Nephron progenitor cell (in vitro differentiated cells): ENCODE measurements at places on chromosomes 6 and 20.

DNA sequence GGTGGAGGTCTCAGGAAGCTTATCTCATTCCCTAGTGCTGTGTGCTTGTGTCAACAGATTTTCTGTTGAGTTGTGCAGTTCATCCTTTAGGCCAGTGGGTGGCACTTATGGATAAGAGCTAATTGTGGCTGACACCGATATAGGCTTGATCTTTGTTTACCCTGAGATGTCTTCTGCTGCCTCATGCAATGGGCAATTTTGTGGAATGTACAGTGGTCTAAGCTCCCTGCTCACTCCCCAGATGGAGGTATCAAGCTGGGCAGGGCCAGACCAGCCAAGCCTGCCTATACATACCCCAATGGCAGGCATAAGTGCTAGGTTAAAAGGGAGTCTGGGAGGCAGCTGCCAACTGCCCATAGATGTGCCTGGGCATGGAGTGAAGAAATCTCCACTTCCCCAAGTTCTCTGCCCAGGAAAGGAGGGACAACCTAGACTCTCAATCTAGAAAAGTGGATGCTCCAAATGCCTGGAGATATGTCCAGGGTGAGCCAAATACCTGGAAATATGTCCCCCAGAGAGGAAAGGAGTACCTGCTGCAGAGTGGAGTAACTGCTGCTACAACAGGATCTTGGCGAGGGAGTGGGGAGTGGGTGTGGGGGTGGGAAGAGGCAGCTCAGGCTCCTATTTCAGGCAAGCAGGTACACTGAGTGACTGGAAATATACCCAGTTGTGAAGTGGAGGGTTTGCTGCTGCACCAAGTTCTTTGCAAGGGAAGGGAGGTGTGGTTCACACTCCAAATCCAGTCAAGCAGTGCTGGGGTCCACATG lies 53.2 kb upstream of the ARG1 start:
- DNase-seq = peak; percentile 25

- no peak for DNase-seq
These were observed 6.1 kb upstream of the ZNF831 start for GRCh38 chr20:59157531-59157930.

DNA sequence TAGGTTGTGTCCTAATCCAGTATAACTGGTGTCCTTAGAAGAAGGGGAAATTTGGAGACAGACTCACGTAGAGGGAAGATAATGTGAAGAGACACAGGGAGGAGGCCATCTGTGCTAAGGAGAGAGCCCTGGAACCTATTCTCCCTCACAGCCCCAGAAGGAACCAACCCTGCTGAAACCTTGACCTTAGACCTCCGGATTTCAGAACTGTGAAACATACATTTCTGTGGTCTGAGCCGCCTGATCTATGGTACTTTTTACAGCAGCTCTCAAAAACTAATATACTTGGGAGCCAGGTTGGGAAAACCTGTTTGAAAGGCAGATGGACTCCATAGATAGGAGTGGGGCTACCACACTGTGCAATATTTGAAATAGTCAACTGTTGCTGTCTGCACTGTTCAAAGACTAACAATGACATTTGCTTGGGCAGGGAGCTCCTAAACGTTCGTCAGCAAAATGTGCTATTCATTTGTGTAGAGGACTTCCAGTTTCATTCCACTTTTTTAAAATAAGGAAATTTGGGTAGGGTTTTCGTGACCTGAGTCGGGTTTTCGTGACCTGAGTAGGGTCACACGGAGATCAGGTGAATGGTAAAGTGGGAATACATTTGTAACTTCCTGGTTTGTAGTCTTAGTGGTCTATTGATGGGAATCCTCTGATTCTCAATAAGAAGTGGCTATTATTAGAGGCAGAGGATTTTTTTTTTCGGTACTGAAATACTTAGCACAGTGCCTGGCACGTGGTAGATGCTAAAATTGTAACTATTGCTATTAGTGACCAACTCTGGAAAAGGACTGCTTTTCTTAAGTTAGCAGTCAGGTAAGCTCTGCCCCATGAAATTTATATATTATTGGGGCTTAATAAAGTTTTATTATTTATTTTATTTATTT lies 11.4 kb downstream of the TAGAP start:
- no peak for DNase-seq

DNA sequence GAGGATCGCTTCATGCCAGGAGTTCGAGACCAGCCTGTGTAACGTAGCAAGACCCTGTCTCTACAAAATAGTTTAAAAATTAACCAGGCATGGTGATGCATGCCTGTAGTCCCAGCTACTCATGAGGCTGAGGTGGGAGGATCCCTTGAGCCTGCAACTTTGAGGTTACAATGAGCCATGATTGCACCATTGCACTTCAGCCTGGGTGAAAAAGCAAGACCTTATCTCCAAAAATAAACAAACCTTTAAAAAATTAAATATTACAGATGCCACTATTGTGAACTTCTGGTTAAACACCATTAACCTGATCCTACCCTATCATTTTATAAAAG lies 116.8 kb downstream of the ARHGAP18 start:
- no peak for DNase-seq

DNA sequence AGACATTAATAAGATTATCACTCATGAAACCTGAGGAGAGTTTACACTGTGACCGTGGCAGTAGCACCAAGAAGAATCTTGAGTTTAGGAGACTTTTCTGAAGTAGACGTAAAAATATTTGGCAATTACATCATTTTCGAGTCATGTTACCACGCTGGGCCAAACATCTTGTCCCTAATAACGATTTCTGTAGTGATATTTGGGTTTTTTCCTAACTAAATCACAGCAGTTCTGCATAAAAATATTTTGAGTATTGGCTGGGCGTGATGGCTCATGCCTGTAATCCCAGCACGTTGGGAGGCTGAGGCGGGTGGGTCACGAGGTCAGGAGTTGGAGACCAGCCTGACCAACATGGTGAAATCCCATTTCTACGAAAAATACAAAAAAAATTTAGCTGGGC lies 262.4 kb downstream of the PHF3 start:
- no peak for DNase-seq

DNA sequence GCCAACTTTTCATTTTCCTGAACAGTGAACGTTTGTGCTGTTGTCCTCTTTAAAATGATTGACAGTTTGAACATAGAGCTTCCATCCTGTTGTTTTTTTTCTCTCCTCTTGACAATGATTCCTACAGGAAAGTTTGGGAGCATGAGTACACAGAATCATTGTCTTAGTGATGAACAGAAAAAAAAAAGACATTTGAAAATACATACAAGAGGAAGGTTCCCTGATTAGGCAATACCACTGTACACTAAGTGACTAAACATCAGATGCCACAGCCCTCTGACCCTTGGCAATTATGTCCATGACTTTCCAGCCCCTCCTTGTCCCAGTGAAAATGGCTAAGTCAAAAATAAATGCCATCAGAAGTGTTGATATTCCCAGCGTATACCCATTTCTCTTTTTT lies 71.5 kb downstream of the RTN4IP1 start:
- no peak for DNase-seq

- DNase-seq = no peak
These were observed 3.6 kb downstream of the BCL2L1 start for GRCh38 chr20:31718952-31719643.

DNA sequence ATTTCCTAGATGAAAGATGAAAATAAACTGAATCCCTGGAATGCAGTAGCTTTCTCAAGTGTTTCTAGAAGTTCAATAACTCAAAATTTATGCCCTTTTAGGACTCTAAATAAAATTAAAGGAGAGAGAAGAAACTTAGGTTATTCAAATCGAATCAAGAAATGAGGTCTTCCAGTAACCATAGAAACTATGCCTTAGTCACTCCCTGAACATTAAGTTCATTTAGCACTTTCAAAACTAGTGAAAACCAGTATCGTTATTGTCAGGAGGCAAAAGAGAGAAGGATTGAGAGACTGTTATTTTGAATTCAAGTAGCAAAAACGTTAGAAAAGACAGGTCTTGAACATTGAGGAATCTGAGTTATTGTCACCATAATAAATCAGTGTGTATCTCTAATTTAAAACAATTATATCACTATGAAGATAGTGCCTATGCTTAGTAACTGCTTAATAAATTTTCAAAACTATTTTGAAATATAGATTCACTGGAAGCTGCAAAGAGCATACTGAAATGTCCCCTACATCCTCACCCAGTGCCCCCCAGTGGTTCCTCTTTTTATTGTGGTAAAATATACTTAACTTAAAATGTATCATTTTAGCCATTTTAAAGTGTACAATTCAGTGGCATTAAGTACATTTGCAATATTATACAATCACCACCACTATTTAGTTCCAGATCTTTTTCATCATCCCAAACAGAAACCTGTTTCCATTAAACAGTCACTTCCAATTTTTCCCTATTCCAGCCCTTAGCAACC lies 4.6 kb downstream of the RPP21 start:
- no peak for DNase-seq

DNA sequence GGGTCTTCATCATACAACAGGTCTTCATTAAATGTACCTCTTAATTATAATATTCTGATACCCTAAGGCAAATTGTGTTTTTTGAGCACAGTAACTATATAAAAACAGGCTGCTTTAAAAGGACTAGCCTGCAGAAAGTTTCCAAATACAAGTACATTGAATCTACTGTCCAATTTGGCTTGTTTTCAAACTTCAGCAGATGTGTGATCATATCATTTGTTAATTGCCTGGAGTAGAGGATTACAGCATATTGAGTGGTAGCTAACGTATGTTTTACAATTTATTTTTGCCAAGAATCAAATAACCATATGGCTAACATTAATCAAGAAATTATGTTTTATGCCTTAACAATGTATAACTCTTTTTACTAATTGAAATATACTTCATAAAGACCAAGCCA lies 12.6 kb downstream of the TINAG start:
- no peak for DNase-seq

DNA sequence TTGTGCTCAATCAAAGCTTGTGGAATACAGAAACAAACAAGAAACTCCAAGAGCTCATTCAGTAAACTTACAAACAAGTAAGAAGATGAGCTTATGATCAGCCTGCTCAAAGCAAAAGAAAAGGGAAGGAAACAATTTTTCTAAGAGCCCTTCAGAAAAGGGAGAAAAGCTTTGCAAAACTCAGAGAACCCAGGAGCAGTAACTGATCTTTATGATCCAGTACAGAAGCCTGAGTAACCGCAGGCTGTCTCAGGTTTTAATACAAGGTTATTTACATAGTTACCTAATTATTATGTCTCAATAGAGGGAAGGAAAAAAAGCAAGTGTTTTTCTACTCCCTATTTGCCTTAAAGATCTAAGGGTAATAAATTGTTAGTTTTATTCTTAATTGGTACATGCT lies 226.5 kb downstream of the MAFB start:
- no peak for DNase-seq

DNA sequence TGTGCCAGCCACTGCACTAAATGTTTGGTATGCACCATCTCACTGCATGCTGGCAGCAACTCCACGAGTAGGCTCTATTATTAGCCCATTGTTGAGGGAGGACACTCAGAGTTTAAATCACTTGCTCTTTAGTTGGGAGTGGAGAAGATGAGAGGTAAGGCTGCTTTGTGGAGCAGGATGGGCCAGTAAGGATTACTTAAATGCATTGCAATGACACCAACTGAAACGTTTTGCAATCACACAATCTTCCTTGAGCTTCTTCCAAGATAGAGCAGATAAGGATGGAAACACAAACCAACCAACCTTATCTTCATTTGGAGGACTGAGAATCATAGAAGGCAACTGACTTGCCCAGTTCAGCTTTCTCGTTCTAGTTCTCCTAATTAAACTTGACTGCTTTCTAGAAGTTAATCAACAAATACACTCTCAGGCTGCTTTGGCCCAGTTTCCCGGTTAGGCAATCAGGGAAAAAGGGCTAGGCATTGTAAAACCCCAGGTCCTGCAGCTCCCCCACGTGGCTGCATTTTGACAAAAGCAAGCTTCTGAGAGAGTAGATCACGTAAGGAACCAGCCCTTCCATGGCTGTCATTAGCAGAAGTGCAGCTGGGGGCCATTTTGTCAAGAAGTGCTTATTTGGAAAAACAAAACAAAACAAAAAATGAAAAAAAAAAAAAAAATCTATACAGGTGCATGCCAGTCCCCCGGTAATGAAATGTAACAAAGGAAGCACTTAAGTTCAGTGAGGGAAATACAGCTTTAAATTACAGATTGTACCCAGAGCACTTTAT lies 130.6 kb downstream of the BCAS1 start:
- peak; percentile 79 for DNase-seq

GRCh38 chr20:41426086-41426830 lies 59.6 kb upstream of the EMILIN3 start:
- no peak for DNase-seq

DNA sequence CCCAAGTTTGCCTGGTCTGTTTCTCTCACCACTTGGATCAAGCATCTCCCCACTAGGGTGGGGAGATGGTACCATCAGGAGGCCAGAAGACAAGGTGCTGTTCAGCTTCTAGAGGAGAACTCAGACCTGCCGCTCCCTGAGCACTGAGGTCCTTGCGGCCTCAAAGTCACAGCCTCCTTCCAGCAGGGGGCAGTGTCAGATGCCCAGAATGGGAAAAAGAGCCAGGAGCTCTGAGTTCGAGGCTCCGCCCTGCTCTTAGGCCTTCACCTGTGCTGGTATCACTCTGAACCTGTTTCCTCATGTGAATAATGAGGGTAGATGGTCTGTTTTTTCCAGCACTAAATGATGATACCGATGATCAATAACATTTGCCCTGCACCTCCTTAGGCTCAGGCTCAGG lies 68.7 kb downstream of the TOX2 start:
- DNase-seq = peak; percentile 16

GRCh38 chr20:64160118-64160517 lies 4.1 kb upstream of the MYT1 start:
- DNase-seq = no peak

DNA sequence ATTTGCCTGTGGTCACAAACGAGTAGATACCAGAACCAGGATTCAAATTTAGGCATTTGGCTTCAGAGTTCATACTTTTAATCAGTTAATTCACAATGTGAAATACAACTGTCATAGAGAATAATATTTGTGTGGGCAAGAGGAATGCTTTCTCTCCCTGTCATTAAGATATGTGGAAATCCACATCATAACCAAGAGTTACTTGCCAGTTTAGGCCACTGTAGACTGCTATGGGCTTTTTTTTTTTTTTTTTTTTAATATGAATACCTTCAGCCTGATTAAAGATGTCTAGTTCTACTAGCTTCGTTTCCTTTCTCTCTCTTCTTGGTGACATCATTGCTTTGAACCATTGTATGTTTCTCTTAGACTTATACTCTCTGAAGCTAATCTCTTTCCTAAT lies 244.9 kb downstream of the ZFAND3 start:
- no peak for DNase-seq

DNA sequence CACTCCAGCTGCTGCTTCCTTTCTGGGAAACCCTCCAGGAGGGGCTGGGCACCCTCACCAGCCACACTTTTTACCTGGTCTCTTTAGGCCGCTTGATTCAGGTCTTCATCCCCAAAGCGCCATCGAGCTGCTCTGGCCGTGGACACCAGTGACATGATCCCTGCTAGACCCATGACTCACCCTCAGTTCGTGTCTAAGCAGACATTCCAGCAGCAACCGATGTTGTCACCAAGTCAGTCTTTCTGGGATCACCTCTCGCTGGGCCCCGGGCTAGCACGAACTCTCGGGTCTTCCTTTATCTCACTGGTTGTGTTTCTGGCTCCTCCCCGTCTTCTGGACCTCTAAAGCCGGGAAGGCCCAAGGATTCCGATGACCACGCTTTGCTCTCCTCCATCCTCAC lies 43.0 kb upstream of the GPR31 start:
- DNase-seq = no peak

- peak; percentile 55 for DNase-seq
These were observed 157.3 kb downstream of the TBXT start for GRCh38 chr6:166010136-166010960.
